ENCODE measurements at places on chromosomes 12 and 14.

DNA sequence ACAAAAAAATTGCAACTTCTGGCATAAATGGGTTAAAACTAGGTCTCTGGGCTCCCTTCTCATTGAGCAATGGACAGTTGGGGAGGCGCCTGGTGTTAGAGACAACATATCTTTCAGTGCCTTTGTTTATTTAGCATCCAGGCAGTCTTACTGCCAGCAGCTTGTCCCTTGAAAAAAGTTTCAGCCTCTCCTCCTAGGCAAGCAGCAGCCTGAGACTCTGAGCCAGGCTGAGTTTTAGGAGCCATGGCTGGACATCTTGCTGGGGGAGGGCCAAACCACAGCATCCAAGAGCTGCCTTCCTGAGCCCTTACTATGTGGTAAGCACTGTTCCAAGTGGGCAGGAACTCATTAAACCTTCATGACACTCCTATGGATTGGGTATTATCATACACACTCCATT is 10.1 kb upstream of the JDP2 start:
- no peak overlapping the region for H3K27ac ChIP-seq
- no peaks in the 10 kb centered on the region for H3K36me3 ChIP-seq
- no peaks in the 10 kb centered on the region for H3K4me1 ChIP-seq
- no peaks in the 10 kb centered on the region for H3K27me3 ChIP-seq
- no peak for DNase-seq

DNA sequence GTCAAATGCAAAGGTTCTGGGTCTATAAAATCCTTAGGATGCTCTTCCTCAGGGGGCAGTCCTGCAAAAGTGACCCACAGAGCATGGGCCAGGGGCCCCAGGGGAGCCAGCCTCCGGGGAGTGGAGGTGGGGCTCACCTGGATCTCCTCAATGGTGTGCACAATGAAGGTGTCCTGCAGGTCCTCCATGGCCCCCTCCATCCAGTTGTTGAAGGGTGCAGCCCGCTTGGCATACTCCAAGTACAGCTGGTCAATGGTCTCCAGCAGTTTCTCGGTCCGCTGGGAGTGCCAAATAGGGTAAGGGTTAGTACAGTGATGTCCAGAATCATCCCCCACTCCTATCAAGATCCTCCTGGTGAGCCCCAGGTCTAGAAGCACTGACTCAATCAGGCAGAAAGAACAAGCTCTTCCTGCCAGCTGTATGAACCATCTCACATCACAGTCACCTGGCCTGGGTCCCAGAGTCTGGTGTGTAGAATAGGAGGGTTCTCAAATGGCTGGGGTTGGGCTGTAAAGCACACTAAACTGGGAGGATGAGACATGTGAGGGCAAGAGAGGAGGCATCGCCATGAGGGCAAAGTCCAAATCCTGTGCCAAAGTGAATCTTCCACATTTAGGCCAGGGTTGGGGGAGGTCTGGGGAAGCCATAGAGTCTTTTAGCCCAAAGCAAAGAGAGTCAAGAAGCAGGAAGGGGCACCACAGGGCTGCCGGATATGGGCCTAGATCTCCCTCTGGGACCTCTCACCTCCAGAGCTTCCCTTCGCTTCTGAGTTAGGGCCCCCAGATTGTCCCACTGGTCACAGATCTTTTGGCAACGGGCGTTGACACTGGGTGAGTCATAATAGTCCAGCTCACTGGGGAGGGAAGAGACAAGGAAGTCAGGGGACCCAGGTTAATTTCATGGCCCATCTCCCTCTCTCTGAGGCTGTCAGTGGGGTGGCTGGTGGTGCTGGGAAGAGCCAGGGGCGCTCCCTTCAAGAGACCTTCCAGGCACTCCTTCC is 91.5 kb upstream of the ZFP36L1 start:
- no peaks in the 10 kb centered on the region for H3K4me1 ChIP-seq
- H3K4me3 ChIP-seq, result no peak overlapping the region
- no peaks in the 10 kb centered on the region for H3K27me3 ChIP-seq
- no peak overlapping the region for H3K27ac ChIP-seq
- H3K36me3 ChIP-seq, result no peaks in the 10 kb centered on the region

DNA sequence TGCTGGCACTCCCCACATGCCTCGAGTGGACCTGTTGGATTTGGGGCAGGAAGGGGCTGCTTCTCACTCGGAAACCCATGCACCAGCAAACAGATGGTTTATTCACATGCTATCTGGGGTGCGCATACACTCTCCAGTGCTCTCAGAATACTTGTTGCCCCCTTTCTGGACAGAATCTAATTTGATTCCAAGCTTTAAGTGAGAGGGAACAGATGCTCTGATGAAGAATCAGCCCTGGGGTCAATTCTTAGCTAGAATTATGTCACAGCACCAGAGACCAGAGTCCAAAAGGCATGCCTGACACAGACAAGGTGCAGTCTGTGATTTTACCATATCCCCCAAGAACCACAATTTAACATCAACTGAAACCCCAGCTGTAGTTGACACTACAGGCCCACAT is 83.8 kb downstream of the SPTB start:
- H3K27ac ChIP-seq, result no peak overlapping the region
- DNase-seq, result no peak
- H3K36me3 ChIP-seq, result no peaks in the 10 kb centered on the region

- no peaks in the 10 kb centered on the region for H3K4me1 ChIP-seq
- H3K27me3 ChIP-seq, result no peaks in the 10 kb centered on the region
- no peak overlapping the region for H3K27ac ChIP-seq
- H3K4me3 ChIP-seq, result no peak overlapping the region
Measured at GRCh38 chr12:131759176-131759575, 48.3 kb downstream of the SFSWAP start.

- H3K27ac ChIP-seq, result no peak overlapping the region
- H3K4me3 ChIP-seq, result no peak overlapping the region
- peaks cover 8% of the 10 kb centered on the region for H3K4me1 ChIP-seq
- no peak for DNase-seq
- H3K36me3 ChIP-seq, result no peaks in the 10 kb centered on the region
Measured at GRCh38 chr14:100694579-100695422, 31.9 kb upstream of the DLK1 start.

DNA sequence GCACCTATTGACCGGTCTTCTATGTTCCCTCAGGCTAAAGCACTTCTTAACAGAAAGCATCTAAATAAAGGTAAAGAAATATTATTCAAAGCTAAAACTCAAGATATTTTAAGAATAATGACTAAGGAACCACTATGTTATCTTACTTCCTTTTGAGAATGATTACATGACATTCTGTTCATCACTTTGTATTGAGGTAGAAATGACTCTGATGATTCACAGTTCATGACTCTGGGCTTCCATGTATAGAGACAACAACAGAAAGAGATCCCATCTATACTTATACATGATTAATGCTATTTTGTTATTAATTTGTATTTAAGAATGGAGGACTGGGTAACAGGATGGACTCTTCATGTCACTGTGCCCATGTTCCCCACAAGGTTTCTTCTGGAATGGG is 218.3 kb upstream of the OR4E1 start:
- H3K27ac ChIP-seq, result no peak overlapping the region
- H3K4me3 ChIP-seq, result no peak overlapping the region
- no peaks in the 10 kb centered on the region for H3K4me1 ChIP-seq
- H3K36me3 ChIP-seq, result no peaks in the 10 kb centered on the region
- H3K27me3 ChIP-seq, result no peaks in the 10 kb centered on the region
- no peak for DNase-seq

DNA sequence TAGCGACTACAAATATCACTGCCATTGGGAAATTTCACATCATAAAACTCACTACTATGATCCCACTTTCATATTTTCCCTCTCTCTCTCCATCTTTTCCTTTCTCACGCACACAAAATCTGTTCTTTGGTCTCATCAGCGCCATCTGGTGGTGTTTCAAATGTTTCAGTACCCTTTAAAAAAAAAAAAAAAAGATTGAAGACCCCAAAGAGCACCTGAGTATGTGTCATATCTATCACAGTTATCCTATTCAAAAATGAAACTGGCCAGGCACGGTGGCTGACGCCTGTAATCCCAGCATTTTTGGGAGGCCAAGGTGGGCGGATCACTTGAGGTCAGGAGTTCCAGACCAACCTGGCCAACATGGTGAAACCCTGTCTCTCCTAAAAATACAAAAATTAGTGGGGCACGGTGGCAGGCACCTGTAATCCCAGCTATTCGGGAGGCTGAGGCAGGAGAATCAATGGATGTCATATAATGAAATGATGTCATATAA is 72.4 kb downstream of the TTC9 start:
- H3K36me3 ChIP-seq, result no peaks in the 10 kb centered on the region
- no peak for DNase-seq
- no peaks in the 10 kb centered on the region for H3K27me3 ChIP-seq
- no peak overlapping the region for H3K4me3 ChIP-seq

DNA sequence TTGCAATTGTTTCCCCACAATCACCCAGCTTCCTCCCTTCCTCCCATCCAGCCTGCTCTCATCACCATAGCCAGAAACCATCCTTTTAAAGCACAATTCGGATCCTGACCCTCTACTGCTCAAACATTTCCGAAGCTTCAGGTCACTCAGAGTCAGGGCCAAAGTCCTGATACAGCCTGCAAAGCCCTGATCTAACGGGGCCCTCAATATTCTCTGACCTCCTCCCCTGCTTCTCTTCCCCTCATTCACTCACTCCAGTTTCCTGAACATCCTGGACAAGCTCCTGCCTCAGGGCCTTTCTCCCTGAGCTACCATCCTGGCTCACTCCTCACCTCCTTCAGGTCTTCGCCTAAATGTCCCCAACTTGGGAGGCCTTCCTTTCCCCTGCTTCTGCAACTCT is 46.1 kb downstream of the PITPNM2 start:
- no peak for DNase-seq
- no peak overlapping the region for H3K4me3 ChIP-seq
- H3K36me3 ChIP-seq, result no peaks in the 10 kb centered on the region

GRCh38 chr14:26990946-26991345 is 393.1 kb upstream of the NOVA1 start:
- no peaks in the 10 kb centered on the region for H3K36me3 ChIP-seq
- no peak for DNase-seq
- H3K27me3 ChIP-seq, result no peaks in the 10 kb centered on the region
- no peak overlapping the region for H3K4me3 ChIP-seq
- no peaks in the 10 kb centered on the region for H3K4me1 ChIP-seq
- H3K27ac ChIP-seq, result no peak overlapping the region

DNA sequence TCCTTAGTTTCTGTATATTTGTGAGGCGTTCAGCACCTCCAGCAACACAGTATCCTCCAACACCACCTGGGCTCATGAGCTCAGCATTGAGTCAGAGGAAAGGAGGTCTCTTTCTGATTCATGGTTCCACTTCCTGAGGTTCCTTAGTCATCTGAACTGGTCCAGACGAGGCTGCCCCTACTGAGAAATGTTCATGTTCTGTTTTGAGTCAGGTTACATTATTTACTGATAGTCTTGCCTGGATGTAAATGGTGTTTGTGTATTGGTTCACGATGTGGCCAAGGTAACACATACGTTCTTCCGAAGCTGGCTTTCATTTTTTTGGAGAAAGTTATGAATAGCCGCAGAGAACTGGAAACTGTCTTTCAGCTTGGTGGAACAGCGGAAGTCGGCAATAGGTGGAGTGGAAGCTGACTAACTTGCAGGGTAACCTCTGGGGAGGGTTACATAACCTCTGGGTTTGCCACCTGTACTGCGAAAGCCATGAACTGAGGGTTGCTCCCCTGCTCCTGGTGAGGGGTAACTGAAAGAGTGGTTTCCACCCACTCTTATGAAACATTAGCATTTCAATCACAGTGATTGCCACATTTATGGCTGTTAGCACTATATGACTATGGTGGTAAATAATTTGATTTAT is 42.2 kb upstream of the MANSC4 start:
- H3K4me1 ChIP-seq, result peaks cover 2% of the 10 kb centered on the region
- H3K36me3 ChIP-seq, result no peaks in the 10 kb centered on the region
- no peak overlapping the region for H3K4me3 ChIP-seq
- no peak overlapping the region for H3K27ac ChIP-seq

GRCh38 chr12:70553391-70553859 is 83.8 kb downstream of the PTPRB start:
- H3K4me3 ChIP-seq, result no peak overlapping the region
- no peaks in the 10 kb centered on the region for H3K36me3 ChIP-seq
- DNase-seq, result no peak
- no peaks in the 10 kb centered on the region for H3K27me3 ChIP-seq
- no peak overlapping the region for H3K27ac ChIP-seq

- no peaks in the 10 kb centered on the region for H3K36me3 ChIP-seq
- H3K4me3 ChIP-seq, result no peak overlapping the region
- no peaks in the 10 kb centered on the region for H3K4me1 ChIP-seq
- no peak overlapping the region for H3K27ac ChIP-seq
- DNase-seq, result no peak
- H3K27me3 ChIP-seq, result no peaks in the 10 kb centered on the region
Measured at GRCh38 chr12:93448796-93449195, 7.0 kb upstream of the UBE2N start.

- H3K27ac ChIP-seq, result no peak overlapping the region
- H3K4me3 ChIP-seq, result no peak overlapping the region
- peak; percentile 16 for DNase-seq
- no peaks in the 10 kb centered on the region for H3K36me3 ChIP-seq
- H3K4me1 ChIP-seq, result peaks cover 12% of the 10 kb centered on the region
- no peaks in the 10 kb centered on the region for H3K27me3 ChIP-seq
Measured at GRCh38 chr14:100535287-100536120, 51.7 kb downstream of the BEGAIN start.

GRCh38 chr12:98492580-98493140 is 22.7 kb upstream of the TMPO start:
- no peaks in the 10 kb centered on the region for H3K27me3 ChIP-seq
- no peak overlapping the region for H3K27ac ChIP-seq
- no peaks in the 10 kb centered on the region for H3K4me1 ChIP-seq
- H3K36me3 ChIP-seq, result no peaks in the 10 kb centered on the region
- no peak overlapping the region for H3K4me3 ChIP-seq

- H3K36me3 ChIP-seq, result no peaks in the 10 kb centered on the region
- DNase-seq, result no peak
- H3K4me1 ChIP-seq, result peaks cover 3% of the 10 kb centered on the region
Measured at GRCh38 chr12:67067453-67068203, 201.5 kb upstream of the CAND1 start.

GRCh38 chr12:125797421-125798175 is 732.4 kb downstream of the AACS start:
- DNase-seq, result no peak
- no peak overlapping the region for H3K4me3 ChIP-seq
- H3K27ac ChIP-seq, result no peak overlapping the region
- no peaks in the 10 kb centered on the region for H3K27me3 ChIP-seq
- H3K36me3 ChIP-seq, result no peaks in the 10 kb centered on the region

DNA sequence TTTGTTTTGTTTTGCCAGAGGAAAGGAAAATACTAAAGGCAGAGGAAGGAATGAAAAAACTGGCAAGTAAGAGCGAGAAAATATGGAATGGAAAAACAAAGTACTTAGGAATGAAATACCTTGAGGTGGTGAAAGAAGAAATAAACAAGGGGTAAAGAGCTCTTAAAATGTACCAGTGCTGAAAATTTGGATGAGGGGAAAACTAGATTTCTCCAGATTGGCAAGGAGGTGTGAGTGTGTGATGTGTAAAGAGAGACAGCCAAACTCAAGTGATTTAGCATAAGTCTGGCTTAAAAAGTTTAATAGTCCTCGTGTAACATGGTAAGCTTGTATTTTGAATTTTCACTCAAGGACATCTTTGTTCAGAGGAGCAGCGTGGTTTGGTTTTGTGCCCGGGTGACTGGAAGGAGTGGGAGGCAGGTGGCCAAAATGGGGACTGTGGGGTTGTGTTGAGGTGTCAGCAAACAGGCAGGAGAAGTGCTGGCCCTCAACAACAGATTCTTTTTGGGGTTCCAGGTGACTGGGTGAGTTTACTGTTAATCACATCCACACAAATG is 102.7 kb downstream of the DACT1 start:
- H3K36me3 ChIP-seq, result no peaks in the 10 kb centered on the region
- H3K27ac ChIP-seq, result no peak overlapping the region
- peak; percentile 31 for DNase-seq
- H3K27me3 ChIP-seq, result no peaks in the 10 kb centered on the region
- no peak overlapping the region for H3K4me3 ChIP-seq

- H3K4me3 ChIP-seq, result no peak overlapping the region
- H3K27ac ChIP-seq, result no peak overlapping the region
- H3K27me3 ChIP-seq, result no peaks in the 10 kb centered on the region
- H3K4me1 ChIP-seq, result peaks cover 4% of the 10 kb centered on the region
- no peak for DNase-seq
Measured at GRCh38 chr14:93319958-93320357, 12.9 kb downstream of the BTBD7 start.
